Stimulated activated CD8-positive, alpha-beta memory T cell treated with anti-CD3 and anti-CD28 coated beads, Interleukin-7, amount 100 ng/mL, for 1 hour (primary cell): ENCODE measurements at places on chromosomes 5 and 9.

- DNase-seq, result no peak
These were observed 131.3 kb downstream of the ZDHHC21 start for GRCh38 chr9:14561929-14562405.

DNA sequence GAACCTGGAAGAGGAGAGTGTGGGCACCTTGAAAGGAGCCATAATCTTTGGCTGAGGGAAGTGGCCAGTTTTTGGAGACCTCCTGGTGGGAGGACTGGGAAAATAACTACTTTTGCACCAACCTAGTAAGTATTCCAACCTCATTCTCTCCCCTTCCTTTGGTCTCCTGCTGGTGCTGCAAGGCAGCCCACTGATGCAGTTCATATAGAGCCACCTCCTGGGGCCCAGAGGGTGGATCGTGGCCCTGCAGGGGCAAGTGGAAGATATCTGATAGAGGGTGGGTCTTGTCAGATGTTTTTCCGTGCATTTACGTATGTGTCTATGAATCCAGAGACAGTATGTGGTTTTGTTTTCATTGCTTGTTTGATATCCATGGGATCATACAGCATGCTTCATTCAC is 172.8 kb upstream of the PITX1 start:
- no peak for DNase-seq

DNA sequence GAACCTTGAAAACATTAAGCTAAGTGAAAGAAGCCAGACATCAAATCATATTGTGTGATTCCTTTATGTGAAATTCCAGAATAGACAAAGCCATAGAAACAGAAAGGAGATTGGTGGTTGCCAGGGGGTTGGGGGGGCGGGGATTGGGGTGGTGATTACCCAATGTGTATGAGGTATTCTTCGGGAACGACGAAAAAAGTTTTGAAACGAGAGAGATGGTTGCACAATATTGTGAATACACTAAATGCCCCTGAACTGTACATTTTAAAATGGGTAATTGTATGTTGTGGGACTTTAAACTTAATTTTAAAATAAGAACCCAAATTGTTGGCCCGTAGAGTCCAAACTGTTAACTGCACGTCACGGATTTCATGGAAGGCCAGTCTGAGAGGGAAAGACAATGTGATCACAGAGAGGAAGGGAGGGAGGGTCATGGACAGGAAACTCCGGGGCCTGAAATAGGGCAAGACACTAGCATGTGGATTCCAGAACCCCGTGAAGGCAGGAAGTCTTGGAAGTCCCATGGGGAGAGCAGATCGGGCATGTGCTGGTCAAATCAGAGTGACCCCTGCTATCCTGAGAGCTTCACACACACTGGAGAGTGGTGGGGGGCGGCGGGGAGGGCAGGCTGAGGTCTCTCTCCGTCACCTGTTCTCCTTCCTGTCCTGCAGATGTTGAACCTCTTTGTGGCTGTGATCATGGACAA is 218.4 kb downstream of the CACNA1B start:
- no peak for DNase-seq

DNA sequence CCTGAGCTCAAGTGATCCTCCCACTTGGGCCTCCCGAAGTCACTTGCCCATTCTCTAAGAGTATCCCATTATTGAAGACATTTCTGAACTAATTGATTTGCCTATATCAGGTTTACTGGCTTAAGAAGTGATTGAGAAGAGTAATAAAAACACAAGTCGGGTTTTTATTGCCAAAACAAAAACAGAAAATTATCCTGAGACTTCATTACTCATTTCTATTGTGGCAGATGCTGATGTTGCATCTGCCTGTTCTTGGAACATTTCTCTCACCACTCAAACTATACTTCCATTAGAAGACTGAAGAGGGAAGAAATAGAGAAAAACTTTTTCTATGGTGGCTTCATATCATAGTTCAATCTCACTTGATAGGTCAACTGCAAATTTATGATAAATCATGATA is 41.9 kb upstream of the PLPP1 start:
- DNase-seq, result no peak

- no peak for DNase-seq
These were observed 2.9 kb upstream of the EPB41L4B start for GRCh38 chr9:109323771-109324170.

DNA sequence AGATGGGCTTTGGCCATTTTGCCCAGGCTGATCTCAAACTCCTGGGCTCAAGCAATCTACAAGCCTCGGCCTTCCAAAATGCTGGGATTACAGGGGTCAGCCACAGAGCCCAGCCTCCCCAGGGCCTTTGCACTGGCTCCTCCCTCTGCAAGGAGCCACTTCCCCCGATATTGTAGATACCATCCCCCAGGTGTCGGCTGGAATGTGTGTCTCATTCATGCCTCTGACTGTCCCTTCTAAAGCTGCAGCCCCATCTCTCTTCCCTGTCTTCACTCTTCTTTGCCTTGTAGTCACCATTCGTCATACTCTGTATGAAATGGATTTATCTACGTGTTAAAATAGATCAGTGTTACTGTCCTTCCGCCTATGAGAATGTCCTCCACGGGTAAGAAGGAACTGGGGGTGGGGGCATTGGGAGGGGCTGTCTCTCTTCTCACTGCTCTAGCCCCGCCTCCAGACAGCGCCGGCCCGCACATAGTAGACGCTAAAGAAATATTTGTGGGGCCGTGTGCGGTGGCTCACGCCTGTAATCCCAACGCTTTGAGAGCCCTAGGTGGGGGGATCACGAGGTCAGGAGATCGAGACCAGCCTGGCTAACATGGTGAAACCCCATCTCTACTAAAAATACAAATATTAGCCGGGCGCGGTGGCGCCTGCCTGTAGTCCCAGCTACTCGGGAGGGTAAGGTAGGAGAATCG is 68.5 kb downstream of the LMX1B start:
- DNase-seq, result no peak

DNA sequence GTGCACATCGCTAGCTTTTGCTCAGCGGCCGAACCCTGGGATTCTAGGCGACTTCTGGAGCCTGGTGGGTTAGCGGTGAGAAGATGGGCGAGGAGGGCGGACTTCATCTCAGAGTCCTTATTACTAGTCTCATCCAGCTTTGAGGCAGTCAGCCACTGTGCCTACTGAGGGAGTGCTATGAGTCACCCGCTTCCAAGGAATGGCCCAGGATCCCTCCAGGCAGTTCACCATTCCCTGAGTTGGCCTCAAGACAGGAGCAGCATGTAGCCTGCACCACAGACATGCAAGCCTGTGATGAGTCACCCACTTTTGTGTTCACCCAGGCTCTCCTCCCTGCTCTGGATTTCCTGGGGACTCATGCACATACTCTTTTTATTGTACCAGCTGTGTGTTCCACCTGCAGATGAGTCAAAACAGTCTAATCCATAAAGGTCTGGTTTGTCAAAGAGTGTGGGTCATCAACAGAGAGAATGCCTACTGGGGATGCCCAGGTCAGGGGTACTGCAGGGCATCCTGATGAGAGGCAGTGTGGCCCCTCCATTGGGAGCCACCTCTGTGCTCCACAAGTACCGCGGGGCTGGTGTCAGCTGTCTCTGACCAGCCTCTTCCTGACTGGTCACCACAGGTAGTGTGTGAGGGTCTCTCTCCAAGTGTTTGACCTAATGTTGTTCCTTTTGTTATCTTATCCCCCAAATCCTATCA is 20.2 kb downstream of the SLC22A5 start:
- DNase-seq, result no peak

DNA sequence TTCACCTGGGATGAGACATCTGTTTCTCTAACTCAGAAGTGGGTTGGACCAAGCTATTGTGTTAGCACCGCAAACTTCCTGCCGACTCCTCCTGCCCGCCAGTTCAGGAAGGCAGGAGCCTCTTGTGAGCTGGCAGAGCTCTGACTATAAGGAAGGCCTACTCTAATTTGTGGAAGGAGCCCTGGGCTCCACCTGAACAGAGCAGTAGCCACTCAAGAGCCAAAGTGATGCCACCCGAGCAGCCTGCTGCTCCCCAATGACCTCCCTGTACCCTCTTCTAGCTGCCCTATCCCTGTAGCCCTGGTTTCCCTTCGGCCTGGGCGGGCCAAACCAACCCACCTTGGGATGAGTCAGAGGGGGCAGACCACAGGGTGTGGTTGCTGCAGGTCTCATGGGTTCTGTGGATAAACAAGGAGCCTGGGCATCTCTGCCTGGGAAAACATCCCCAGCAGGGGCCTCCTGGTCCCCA is 81.6 kb downstream of the PSD2 start:
- DNase-seq, result no peak

GRCh38 chr5:74199436-74200210 is 440.9 kb downstream of the ENC1 start:
- DNase-seq, result no peak

- DNase-seq, result no peak
These were observed 63.1 kb upstream of the NREP start for GRCh38 chr5:111820072-111820471.

- DNase-seq, result no peak
These were observed 242.2 kb downstream of the CSNK1G3 start for GRCh38 chr5:123753937-123754891.

- DNase-seq, result no peak
These were observed 292.2 kb downstream of the CYLC2 start for GRCh38 chr9:103287361-103287760.

DNA sequence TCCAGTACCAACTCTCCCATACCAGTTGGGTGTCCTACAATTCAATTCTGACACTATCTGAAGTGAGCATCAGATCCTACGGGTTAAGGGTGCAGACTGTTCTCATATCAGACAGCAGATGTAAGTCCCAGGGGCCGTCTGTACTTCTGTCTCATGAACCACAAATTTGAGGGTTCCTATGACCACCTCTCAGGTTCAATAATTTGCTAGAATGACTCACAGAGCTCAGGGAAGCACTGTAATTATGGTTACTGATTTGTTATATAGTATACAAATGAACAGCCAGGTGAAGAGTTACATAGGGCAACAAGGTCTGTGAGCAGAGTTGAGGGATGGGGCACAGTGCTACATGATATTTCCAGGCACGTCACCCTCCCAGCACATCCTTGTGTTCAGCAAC is 499.1 kb downstream of the DMAC1 start:
- DNase-seq, result no peak

- no peak for DNase-seq
These were observed 96.6 kb downstream of the VCAN start for GRCh38 chr5:83568186-83568585.

DNA sequence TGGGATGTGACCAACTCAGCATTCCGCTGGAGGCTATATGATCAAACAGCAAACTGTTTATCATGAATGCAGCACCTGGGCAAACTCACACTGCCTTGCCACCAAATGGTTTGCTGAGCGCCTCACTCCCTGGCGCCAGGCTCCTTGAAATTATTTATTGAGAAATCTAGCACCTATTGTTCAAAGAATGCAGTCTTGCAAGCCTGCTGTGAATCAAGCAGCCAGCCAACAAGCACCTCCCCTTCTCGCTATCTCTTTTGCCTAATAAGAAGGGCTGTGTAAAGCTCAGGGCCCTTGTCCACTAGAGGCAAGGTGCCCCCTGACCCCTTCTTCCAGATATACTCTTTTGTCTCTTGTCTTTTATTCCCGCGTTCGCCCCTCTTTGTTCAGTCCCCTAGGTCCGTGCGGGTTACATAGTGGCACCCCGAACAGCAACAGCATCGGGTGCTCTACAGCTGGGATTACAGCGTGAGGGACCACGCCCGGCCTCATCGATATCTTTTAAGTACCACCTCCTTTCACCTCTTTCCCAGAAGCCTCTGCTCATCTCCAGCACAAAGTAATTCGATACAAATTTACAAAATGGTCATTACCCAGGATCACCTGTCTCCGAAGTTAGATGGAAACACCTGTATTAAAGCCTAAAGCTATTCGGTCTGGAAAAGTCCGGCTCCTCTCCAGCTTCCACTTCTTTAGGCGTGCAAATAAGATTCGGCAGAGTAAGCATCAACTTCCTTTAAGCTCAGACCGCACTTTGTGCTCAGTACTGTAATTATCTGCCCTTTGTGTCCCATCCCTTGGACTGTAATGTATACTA is 896 bp downstream of the RIGI start:
- DNase-seq, result no peak

DNA sequence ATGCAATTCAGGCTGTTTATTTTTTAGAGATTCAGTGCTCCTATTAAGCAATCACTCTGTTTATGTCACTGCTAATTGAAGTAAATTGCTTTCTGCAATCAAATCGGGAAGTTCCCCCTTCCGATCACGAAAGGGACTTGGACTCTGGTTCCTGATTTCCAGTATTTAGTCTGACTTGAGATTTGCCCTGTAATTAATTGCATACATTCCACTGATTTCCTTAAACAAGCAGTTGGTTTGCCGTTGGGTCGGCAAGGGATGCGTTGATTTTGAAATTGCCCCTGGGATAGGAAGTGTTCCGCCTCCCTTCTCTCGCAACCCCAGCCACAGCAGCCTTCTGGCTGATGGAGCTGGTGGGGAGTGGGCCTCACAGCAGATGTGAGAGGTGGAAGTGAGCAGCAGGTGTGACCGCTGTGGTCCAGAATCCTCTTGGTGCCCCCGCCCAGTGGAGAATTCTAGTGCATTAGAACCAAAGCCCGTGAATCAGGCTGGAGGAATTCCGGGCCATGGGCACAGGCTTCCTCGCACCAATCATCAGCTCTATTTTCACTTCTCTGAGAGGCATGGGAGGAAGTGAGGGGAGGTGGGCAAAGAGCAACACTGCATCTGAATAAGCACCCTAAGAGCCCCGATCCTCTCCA is 102.5 kb downstream of the SPRY4 start:
- no peak for DNase-seq

DNA sequence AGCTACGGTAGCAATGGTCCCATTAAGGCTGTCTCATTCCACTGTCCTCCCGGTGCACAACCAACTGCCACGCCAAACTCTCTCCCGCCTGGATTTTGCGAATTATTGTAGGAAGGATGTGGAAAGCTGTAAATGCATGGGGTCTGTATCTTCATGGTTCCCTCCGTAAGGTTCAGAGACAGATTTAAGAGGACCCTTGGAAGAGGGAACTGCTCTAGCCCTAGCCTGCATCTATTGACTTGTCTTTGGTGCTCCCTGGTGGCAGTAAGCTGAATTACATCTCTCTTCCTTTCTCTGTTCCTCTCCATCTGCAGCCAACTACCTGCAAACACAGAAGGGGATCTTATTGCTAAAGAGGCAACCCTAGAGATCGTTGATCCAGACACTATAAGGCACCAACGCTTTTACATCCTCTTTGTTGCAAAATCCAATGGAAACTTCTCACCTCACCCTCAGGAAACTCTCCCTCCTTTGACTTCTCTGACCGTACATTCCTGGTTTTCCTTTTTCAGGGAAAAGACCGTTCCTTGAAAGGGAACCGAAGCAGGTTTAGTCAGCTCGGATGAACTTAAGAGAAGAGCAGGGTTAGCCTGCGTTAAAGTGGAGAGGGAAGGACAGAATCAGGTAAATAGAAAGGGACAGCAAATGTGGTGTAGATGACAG is 11.9 kb downstream of the CAPSL start:
- DNase-seq, result no peak

- DNase-seq, result no peak
These were observed 4.6 kb downstream of the ACTL7B start for GRCh38 chr9:108851138-108851537.

GRCh38 chr5:155753943-155754581 is 572.9 kb upstream of the SGCD start:
- DNase-seq, result no peak

GRCh38 chr5:139140591-139141071 is 57.5 kb downstream of the SIL1 start:
- no peak for DNase-seq

GRCh38 chr9:70413464-70413798 is 1.0 kb downstream of the KLF9 start:
- no peak for DNase-seq
